ENCODE measurements at places on chromosomes 1 and 21. TPM values are rescaled to one million over a fixed set of nuclear protein-coding genes. Genes with fewer than 3 reads are reported as not detected.

CACYBP gene
- 199 TPM for total RNA-seq

TSPEAR gene
- total RNA-seq = not detected

SMCP gene
- total RNA-seq = not detected

GJA5 gene
- not detected for total RNA-seq

DNA sequence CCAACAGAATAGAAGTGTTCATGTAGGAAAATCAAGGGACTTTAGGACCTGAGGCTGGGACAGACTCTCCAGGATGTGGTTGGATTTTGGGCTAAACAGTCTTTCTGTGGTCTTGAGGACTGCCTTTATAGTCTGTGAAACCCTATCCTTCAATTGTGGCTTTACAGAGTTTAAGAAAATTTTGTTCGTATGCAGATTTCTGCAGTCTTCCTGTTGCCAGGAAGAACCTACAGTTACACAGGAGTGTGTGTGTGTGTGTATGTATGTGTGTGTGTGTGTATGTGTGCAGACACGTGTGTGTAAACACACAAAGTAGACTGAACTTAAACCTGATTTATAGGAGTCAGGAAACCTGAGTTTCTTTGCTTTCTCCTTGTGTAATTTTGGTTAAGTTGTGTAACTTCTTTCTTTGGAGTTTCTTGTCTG, 22.8 kb downstream of the NEK7 start:
- H3K36me3 ChIP-seq = no peaks in the 10 kb centered on the region
- peak overlapping the region; percentile 80 for H3K4me3 ChIP-seq
- H3K27ac ChIP-seq = peak overlapping the region; percentile 87

DNA sequence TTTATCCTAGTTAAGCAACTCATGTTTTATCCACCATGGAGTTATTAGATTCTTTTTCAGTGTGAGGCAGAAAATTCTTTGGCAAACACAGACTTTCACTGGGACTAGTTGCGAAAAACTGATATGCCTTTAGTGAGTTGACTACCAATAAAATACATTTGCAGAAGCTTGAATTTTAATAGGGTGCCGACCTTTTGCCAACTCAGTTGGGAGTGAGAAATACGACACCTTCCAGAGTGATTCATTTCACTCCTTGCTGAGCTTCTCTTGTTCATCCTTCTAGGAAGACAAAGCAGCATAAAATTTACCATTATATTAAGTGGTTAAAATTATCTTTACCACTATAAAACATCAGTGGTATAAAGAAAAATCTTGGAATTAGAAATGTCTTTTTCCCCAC, 1.2 kb upstream of the KRTAP23-1 start:
- no peak overlapping the region for H3K27ac ChIP-seq
- DNase-seq = no peak
- H3K27me3 ChIP-seq = no peaks in the 10 kb centered on the region
- H3K4me3 ChIP-seq = no peak overlapping the region
- peaks cover 3% of the 10 kb centered on the region for H3K36me3 ChIP-seq

- H3K36me3 ChIP-seq = peaks cover 12% of the 10 kb centered on the region
- H3K4me3 ChIP-seq = no peak overlapping the region
- H3K4me1 ChIP-seq = peaks cover 28% of the 10 kb centered on the region
- no peak for DNase-seq
- H3K27me3 ChIP-seq = peaks cover 21% of the 10 kb centered on the region
- H3K27ac ChIP-seq = peak overlapping the region; percentile 2
Measured at GRCh38 chr1:184156521-184157393, 105.2 kb downstream of the TSEN15 start.

DNA sequence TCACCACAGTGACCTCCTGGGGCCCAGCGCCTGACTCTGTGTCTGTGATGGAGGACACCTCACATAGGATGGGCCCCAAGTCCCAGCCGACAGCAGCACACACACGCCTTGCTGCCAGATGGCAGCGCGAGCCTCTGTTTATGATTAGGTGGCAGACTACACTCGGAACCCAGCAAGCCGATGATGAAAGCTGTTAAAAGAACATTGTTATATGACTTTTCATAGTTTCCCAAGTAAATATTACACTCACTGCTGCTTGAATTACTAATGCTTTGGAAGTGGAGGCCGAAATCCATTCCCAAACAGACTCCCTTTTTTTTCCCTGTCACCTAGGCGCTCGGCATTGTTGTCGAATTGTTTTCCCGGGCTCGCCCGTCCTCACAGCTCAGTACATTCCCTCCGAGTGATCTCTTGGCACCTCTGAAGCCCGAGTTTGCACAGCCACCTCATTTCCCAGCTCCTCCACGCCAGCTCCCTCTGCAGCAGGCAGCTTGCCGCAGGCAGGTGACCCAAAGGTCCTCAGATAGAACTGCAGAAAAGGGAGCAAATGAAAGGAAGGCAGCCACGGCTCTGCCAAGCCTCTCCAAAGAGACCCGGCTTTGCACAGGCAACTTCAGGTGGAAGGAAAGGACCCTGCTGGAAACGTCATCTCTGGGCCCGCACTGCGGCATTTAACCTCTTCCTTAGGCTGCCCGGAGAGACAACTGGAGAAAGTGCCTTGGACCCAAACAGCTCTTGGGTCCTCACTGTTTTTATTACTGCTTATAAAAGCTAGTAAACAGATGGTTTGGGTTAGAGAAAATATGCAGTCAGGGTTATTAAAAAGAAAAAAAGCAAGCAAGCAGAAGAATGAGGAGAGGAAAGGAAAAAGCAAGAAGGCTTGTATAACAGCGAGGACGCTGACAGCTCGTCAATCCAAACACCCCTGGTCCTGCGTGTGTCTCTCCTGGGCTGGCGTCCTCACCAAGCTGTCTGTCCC, 72.2 kb upstream of the SLC25A33 start:
- no peak overlapping the region for H3K4me3 ChIP-seq
- H3K27ac ChIP-seq = no peak overlapping the region
- no peaks in the 10 kb centered on the region for H3K4me1 ChIP-seq

GRCh38 chr1:216566641-216567205, 143.5 kb upstream of the USH2A start:
- H3K36me3 ChIP-seq = no peaks in the 10 kb centered on the region
- H3K4me3 ChIP-seq = no peak overlapping the region
- H3K27ac ChIP-seq = no peak overlapping the region
- DNase-seq = no peak

- H3K27me3 ChIP-seq = peaks cover 15% of the 10 kb centered on the region
- H3K36me3 ChIP-seq = no peaks in the 10 kb centered on the region
Measured at GRCh38 chr1:109247401-109248365, 1.7 kb upstream of the CELSR2 start.

GRCh38 chr1:56317722-56318121, 261.6 kb downstream of the PLPP3 start:
- peaks cover 2% of the 10 kb centered on the region for H3K36me3 ChIP-seq
- peaks cover 17% of the 10 kb centered on the region for H3K27me3 ChIP-seq
- H3K27ac ChIP-seq = no peak overlapping the region
- no peak for DNase-seq
- H3K4me1 ChIP-seq = no peaks in the 10 kb centered on the region

DNA sequence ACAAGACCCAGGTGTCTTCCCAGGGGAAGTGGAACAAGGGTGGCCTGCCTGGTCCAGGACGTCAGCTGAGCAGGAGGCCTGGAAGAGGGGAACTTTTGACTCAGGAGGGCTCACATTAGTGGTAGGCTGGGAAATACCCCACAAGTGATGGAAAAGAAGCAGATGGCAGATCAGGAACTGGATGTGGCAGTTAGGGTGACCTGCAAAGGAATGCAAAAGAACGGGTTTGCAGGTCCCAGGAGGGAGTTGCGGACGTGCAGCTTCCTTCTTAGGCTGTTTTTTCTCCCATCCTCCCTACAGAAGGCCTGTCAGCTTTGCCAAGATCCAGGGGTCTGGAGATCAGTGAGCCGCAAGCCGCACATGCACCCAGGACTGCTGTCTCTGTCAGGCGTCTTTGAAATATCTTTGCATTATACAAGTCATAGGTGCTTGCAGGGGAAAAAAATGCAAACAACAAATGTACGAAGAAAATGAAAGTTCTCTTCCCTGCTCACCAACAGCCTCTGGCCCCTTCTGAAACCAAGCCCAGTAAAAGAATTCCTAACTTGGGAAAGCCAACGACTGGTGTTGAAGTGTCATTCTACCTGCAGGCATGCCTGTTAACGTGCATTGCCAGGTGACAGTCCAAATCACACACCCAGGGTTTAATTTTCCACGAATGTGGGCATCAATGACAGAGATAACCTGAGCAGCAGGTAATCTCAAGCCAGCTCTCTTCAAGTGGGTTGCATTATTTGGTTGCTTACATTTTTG, 34.4 kb downstream of the NENF start:
- no peaks in the 10 kb centered on the region for H3K36me3 ChIP-seq
- DNase-seq = no peak
- H3K27ac ChIP-seq = no peak overlapping the region
- H3K4me1 ChIP-seq = no peaks in the 10 kb centered on the region

- no peak for DNase-seq
- peak overlapping the region; percentile 84 for H3K27ac ChIP-seq
- peak overlapping the region; percentile 94 for H3K4me3 ChIP-seq
- H3K36me3 ChIP-seq = peaks cover 6% of the 10 kb centered on the region
- H3K27me3 ChIP-seq = no peaks in the 10 kb centered on the region
Measured at GRCh38 chr1:179295164-179295755, 1.7 kb downstream of the SOAT1 start.

GRCh38 chr1:197472141-197472540, 204.1 kb downstream of the CRB1 start:
- no peak overlapping the region for H3K4me3 ChIP-seq
- DNase-seq = no peak
- peaks cover 9% of the 10 kb centered on the region for H3K27me3 ChIP-seq
- H3K4me1 ChIP-seq = no peaks in the 10 kb centered on the region

All from natural killer cell treated with Interleukin-12 subunit alpha and Interleukin-12 subunit beta and Interleukin-15 and Interleukin-18, amount 100 ng/mL, for 72 hours (primary cell).